ENCODE measurements at places on chromosomes 4 and X.

- no peak for DNase-seq
Measured at GRCh38 chrX:23435575-23435974, 100.9 kb downstream of the PTCHD1 start.

- DNase-seq, result no peak
Measured at GRCh38 chr4:153369021-153369420, 24.5 kb downstream of the MND1 start.

DNA sequence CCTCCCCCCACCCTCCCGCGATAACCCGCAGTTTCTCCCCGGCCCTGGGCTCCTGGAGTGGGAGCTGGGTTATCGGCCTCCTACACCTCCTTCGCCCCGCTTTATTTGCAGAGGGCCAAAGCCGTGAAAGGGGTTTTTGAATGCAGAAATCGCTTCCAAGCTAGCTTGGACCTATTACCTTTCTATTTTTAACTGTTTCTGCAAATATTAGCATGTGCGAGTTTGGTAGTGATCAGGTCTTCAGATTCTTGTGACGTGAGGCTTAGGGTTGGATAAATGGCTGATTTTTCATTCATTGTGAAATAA lies 1.3 kb downstream of the USP9X start:
- DNase-seq, result no peak

GRCh38 chr4:8123389-8123788 lies 35.2 kb downstream of the ABLIM2 start:
- DNase-seq, result no peak

DNA sequence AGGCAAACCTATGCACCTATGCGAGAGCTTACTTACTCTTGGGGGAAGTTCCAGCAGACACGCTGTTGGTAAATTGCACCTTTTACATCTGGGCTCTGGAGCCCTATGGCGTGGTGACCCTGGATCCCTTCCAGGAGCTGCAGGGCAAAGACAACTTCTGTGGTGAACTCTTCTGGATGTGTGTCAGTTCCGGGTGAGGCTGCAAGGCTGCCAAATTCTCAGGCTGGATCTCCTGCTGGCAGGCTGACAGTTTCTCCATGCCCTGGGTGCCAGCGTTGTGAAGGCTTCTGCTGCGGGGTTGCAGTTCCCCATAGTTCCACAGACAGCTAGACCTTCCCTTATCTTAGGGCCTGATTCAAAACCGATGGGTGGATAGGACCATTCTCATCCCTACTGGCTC lies 37.9 kb downstream of the RAP2C start:
- no peak for DNase-seq

All from activated CD8-positive, alpha-beta memory T cell treated with anti-CD3 and anti-CD28 coated beads for 1 hour (primary cell).